ENCODE measurements at places on chromosomes 6 and 20.

GRCh38 chr20:35333606-35334005 lies 41.4 kb upstream of the FAM83C start:
- no peak for DNase-seq

- DNase-seq = no peak
Measured at GRCh38 chr6:7805078-7805849, 79.4 kb downstream of the BMP6 start.

GRCh38 chr6:452301-453067 lies 60.9 kb downstream of the IRF4 start:
- DNase-seq = no peak

DNA sequence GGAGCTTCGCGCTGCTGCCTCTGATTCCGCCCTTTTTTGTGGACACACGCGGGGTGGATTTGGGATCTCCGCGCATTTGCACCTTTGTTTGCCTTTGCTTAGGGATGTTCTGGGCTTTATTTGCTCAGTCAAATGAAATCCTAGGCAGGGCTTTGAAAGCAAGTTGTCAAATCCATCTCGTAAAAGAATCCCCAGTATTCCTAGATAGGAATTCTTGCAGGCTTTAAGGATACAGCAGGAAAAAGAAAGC lies 453 bp downstream of the CEP57L1 start:
- no peak for DNase-seq

GRCh38 chr20:47985092-47985850 lies 200.0 kb upstream of the SULF2 start:
- DNase-seq = no peak

DNA sequence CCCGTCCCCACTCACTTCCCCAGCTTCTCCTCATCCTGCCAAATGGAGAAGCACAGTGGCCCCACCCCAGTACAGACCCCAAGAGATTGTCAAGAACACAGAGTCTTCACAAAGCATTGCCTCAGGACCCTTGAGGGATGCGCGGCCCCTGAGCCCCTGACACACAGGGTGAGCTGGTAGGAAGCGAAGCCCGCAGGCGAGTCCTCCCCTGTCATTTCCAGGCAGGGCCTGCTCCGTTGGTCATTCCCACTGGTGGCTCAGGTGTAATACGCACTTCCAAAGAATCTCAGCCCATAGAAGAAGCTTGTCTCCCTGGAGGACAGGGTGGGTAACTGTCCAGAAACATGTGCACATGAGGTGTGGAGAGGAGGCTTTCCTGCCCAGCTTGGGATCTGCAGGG lies 404.2 kb downstream of the THBS2 start:
- DNase-seq = no peak

GRCh38 chr6:163398815-163399214 lies 15.7 kb upstream of the QKI start:
- DNase-seq = no peak

DNA sequence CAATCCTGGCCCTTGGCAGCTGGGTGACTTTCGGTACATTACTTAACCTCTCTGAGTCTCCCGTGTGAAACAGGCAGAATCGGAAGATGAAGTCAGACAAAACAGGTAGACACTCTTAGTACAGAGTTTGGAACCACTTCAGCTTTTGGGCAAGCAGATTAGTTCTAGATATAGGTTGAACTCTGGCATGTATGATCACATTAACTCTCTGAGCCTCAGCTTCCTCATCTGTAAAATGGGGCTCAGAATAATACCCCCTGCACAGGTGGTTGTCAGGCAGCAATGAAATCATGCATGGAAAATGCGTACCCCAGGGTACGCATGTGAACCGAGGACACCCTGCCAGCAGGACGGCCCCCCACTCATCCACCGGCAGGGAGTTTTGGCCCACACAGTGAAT lies 87.7 kb downstream of the KCNB1 start:
- DNase-seq = no peak

DNA sequence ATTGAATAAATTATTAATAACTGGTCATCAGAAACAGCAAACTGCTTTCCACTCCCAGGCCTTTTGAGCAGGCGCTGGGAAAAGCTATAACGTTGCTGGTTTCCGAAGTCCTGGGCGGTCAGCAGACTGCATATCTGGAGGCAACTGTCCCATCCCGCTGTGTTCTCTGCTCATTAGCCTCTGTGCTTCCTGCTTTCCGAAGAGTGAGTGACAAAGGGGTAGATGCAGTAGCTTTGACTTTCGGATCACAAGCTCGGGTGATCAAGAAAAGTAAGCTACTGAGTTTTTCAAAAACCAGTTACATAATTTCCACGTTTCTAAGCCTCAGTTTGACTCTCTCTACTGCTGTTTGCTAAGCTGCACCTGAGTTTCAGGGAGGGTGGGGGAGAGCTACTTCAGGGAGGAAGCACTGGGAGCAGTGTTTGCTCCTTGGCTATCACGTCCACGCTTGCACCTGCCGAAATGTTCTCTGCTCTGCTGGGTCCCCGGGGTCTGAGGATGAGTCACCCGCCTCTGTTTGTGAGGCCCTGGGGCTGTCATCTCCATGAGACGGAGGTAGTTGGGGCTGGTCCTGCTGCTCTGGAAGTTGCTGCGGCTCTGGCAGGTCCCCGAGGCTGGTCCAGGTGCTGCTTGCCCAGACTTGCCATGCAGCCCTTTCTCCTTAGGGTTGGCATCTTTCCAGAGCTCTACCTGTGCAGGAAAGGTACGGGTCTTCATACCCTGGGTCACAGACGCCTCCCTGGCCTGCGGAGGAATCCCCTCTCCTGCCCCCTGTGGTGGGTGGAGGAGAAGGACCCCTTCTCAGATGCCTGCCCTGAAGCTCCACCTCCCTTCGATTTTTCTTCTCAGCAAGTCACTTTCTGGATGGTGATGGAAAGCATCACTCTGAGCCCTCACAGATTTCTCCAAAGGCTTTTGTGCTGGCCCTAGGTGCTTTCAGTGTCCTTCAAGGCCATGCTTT lies 220.0 kb downstream of the QKI start:
- no peak for DNase-seq

GRCh38 chr6:106247733-106248132 lies 77.8 kb downstream of the ATG5 start:
- DNase-seq = no peak

- DNase-seq = no peak
Measured at GRCh38 chr20:59026904-59027740, 5.0 kb downstream of the ATP5F1E start.

- no peak for DNase-seq
Measured at GRCh38 chr6:5981126-5982026, 25.3 kb downstream of the NRN1 start.

DNA sequence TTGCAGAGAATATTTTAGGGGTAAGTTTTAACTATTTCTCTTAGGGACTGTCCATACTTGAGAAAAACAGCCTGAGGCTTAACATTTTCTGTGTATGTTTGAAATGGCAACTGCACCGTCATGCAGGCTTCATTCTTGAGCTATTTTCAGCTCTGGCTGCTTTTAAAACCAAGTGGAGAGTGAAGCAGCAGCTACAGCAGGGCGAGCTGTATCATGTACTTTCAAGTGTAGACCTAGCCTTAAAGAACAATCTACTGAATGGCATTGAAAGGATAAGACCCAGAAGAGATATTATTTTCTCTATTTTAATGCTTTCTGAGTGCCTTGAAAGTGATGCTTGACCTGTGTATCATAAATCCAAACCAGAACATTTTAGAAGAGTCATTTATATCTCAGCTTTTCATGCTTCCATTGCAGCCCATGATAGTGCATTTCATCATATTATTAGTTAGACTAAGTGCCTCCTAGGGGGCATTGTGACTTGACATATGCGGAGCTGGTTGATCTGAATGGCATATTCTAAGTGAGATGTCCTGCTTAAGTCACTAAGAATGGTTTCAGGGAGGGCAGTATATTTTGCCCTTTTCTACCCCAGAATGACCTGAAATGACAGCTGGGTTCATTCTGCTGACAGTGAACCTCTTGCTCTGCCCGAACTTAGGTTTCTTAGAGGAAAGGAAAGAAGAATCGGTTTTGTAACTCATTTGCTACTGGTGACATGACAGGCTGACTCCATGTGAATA lies 85.3 kb downstream of the NKAIN2 start:
- DNase-seq = no peak

GRCh38 chr6:121868206-121868605 lies 432.8 kb downstream of the GJA1 start:
- DNase-seq = no peak

Measured in GM10248 (cell line).